Ammon's horn (tissue), 1 donor: ENCODE measurements at places on chromosomes 12 and 14.
A peak's percentile ranks its signal among the peaks of the same experiment; 100 is the strongest.

- DNase-seq: peak; percentile 74
Observed at GRCh38 chr12:96241846-96242256, 47.7 kb downstream of the ELK3 start.

DNA sequence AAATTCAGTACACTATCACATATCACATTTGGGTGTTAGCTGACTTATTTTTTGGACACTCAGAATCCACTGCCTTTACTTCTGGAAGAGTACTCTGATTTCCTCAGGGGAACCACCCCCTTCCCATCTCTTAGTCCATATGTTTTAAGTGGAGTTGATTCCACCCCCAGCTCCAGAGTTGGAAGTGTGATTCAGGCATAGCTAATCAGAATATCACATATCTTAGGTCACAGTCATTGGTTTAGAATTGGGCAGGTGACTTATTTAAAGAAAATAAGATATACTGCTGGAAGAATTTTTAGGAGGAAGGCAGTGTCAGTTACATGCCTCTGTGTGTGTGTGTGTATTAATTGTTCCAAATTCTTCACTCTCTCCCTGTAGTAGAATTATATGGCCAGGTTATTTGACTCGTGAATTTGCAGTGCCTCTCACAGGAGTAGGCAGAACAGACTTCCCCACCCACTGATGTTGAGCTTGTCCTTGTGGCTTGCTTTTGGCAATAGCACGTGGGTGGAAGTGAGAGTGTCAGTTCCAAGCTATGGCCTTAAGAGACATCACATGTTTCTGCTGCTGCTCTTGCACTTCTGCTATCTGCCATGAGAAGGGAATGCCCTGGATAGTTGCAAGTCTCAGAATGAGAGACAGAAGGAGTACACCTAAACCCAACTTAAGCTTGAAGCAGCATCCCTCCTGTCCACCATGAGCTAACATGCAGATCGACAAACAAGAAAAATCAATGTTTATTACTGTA lies 6.4 kb upstream of the GAS2L3 start:
- DNase-seq: peak; percentile 81

- no peak for DNase-seq
Observed at GRCh38 chr12:69726922-69727321, 11.7 kb upstream of the RAB3IP start.

GRCh38 chr12:94405413-94406116 lies 54.1 kb downstream of the CEP83 start:
- DNase-seq: no peak

GRCh38 chr14:52446355-52446754 lies 106.0 kb downstream of the TXNDC16 start:
- no peak for DNase-seq

GRCh38 chr12:32995623-32996022 lies 99.0 kb upstream of the PKP2 start:
- DNase-seq: no peak

GRCh38 chr12:92601680-92602079 lies 101.1 kb upstream of the PLEKHG7 start:
- DNase-seq: no peak

DNA sequence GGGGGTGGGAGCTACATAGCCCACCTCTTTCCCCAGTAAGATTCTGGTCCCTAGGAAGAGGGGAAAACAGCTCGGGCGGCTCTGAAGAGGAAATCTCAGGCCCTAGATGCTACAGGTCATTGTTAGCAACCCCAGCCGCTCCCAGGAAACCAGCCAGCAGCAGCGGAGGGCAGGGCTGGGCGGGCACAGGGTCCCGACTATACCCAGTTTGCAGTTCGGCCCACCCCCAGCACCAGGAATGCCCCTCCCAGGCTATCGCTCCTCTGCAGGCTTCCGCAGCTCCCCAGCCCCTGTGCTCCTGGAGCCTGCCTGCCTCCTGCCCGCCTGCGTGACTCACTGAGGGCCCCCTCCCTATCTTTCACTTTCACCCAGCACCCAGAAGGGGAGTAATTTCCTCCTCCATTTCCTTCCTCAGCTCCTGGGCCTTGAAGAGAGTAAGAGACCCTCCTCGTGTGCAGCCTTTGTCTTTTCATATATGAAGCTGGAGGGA lies 27.2 kb upstream of the PNMA1 start:
- DNase-seq: peak; percentile 75

- peak; percentile 95 for DNase-seq
Observed at GRCh38 chr12:124904306-124905098, 9.9 kb downstream of the UBC start.

- no peak for DNase-seq
Observed at GRCh38 chr14:23521785-23522640, 29.6 kb downstream of the ZFHX2 start.

DNA sequence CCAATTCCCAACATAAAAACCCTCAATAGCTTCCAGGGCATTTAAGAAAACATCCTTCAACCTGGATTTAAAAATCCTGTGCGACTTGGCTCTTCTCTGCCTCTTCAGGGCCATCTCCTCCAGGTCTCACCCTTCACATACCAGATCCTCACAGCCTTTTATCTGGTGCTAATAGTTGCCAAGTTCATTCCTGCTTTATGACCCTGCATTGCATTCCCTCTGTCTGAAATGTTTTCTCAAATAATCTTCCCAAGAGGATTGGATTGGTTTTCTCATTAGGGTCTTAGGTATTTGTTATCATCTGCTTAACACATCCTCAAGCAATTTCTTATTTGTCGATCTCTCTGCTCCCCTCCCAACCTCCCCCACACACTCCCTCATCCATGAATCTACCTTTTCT lies 832.0 kb downstream of the GALC start:
- DNase-seq: no peak

DNA sequence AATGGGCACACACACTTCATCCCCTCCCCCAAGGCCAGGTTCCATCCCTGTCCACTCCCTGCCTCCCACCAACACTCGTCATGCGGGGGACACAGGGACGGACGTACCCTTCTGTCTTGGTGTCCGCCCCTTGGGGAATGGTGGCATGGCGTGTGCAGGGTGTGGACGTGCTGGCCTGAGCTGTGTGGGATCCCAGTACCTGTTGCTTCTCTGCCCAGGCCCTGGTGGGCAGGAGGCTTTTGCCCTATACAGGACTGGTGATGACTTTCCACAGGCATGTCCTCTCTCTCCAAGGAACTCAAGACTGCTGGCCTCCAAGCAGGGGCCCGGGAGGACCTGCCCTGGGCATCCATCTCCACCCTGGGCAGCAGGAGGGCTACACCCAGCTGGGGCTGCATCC lies 195.8 kb upstream of the PRMT8 start:
- no peak for DNase-seq

- no peak for DNase-seq
Observed at GRCh38 chr14:80944861-80945617, 3.5 kb upstream of the CEP128 start.

GRCh38 chr12:52342781-52343490 lies 21.7 kb upstream of the KRT83 start:
- no peak for DNase-seq

GRCh38 chr12:31362759-31363415 lies 36.9 kb upstream of the SINHCAF start:
- DNase-seq: peak; percentile 67

- no peak for DNase-seq
Observed at GRCh38 chr12:43331935-43332334, 220.1 kb downstream of the ADAMTS20 start.

DNA sequence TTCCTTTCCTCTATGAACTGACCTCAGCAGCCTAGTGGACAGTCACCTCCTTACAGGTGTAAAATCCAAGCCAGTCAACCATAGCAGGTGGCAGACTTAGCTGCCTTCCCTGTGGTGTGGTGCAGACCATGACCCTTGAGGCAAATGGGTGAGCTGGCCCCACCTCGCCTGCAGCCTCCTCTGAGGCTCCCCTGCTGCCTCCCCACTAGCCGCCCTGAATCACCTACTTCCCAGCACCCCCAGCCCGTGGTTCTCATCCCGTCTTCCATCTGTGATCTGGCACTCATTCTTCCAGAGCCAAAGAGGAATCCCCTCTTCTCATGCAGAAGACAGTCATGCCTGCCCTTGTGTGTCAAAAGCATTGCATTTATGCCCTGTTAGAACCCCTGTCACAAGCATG lies 34.4 kb upstream of the TSPAN9 start:
- DNase-seq: no peak

DNA sequence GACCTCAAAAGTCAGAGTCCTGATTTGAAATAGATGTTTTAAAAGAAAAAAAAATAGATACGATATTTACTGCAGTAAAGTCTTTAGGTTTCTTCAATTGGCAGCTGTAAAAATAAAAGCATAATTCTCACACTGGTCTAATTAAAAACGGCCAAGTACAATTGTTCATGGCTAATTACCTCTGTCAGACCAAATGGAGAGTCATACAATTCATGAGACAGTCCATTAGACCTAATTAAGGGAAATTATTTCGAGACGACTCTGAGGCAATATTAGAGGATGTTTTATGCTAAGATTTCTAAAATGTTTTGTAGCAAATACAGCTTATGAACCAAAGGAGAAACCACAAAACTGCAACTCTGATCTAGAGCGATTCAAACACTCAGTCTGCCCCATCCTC lies 131.3 kb downstream of the PHLDA1 start:
- no peak for DNase-seq

GRCh38 chr14:20427231-20428009 lies 8.5 kb downstream of the KLHL33 start:
- DNase-seq: peak; percentile 54

GRCh38 chr12:48119834-48120195 lies 651 bp downstream of the PFKM start:
- peak; percentile 31 for DNase-seq
